ENCODE measurements at places on chromosomes 7 and 10.

DNA sequence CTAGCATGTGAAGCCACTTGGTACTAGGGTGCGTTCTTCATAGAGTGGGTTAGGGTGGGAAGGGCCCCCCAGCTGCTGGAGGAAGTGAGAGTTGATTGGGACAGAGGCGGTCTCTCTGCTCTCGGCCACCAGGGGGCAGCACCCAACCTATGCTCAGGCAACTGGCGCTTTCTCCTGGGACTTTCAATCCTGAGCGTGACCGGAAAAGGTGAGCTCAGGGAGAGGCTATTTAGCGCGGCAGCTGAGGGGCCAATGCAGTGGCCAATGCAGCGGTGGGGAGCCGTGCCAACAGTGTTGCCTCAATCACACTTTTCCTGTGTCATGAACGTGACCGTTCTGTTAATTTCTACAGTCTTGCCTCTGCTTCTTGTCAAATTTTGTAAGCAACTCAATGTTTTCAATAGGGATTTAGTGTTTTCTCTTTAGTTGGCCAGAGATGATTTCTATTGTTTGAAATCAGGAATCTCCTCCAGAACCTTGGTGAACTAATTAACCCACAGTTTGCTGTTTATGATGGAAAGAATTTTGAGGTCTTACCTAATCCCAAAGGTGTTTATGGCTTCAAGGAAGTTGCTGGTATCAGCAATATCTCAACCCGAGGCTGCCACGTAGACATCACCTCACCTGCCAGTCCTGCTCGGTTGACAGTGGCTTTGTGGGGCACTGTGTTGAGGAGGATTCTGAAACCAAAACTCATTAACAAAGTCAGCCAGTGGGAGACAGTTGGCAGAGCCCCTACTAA is 67.9 kb upstream of the PDZD8 start:
- peak; percentile 2 for DNase-seq

DNA sequence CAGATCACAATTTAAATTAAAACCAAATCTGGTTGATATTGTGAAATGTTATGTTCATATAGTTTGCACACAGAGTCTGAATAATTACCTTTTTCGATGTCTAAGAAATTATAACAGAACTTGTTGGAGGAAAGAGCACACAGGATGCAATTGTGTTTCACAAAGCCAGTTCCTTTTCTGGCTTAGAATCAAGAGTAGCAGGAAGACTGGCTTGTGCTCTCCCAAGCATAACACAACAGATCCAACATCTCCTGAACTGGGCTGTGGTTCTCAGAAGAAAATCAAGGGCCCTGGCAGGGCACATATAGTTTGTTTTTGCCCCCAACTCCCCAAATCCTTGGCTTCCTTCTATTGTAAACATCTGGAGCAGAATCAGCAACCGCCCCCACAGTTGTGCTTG is 62.7 kb downstream of the LRRC4 start:
- no peak for DNase-seq

DNA sequence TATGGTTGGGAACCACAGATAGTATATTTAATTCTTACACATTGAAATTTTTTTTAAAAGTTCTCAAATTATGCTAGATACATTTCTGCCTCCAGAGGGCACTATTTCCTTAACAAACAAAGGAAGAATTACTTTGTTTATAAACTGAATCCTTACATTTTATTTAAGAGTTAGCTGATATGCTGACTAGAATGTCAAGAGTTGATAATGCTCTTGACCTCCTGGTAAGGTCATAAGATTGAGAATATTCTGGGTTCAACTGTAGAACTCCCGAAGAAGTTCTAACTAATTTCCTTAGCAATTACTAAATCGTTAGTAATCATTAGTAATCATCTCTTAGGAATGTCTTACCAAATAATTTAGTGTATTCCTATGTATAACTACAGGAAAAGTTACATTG is 95.3 kb upstream of the CYP26C1 start:
- no peak for DNase-seq

DNA sequence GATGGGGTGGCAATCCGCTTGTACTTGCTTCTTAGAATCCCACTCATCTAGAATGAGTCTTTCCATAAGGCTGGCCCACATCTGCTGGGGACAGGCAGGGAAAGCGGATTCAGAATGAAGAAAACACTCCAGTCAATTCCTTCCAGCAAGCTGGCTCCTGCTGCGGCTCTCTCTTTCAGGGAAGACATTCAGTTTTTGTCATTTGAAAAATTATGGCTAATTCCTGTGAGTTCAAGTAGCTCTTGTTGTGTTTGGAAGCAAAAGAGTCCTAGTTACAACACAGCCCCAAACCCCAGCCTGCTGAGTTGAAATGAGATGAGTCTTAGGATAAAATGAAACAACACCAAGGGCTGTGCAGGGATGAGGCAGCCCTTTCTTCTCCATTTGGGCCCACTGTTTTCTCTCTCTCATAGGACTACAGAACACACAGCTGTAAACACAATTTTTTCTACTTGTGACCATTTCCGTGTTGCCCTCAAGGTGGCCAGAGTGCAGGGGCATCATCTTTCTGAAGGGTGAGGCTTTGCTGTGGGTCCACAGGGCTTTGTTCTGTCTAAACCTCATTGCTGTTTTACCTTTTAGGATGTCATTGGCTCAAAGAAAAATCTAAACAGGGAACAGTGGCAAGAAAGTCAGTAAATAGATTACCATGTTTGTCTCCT is 90.8 kb upstream of the EEPD1 start:
- DNase-seq: no peak

DNA sequence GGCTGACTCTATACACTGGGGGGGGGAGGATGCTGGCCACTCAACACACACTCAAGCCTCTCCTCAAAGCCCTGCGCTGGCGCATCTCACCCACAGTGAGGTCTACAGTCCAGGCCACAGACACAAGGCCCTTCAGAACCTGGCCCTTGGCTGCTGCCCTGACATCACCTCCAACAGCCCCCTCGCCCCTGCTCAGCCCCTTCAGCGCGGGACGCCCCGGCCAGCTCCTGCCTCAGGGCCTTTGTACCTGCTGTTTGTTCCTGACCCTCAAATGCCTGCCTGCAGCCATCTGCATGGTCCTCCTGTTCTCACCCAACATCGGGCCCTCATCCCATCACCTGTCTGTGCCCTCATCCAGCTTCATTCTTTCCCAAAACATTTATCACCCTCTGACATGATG is 572.6 kb downstream of the DNAJB6 start:
- DNase-seq: no peak

DNA sequence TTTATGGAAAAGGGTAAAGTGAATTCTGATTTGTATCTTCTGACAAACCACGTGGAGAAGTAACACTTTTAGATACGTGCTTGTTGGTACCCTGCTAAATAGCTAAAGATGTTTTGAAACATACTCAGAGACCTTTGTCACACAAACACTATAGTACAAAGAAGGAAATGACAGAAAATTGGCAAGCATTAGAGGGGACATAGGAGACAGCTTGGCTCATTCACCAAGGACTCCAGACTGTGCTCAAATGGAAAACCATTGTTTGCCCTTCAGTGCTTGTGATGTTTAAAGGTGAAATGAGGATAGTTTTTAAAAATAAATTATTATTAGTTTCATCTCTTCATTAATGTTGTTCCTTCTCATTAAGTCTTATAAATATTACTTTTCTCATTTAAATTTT is 34.0 kb upstream of the CD36 start:
- DNase-seq: no peak

DNA sequence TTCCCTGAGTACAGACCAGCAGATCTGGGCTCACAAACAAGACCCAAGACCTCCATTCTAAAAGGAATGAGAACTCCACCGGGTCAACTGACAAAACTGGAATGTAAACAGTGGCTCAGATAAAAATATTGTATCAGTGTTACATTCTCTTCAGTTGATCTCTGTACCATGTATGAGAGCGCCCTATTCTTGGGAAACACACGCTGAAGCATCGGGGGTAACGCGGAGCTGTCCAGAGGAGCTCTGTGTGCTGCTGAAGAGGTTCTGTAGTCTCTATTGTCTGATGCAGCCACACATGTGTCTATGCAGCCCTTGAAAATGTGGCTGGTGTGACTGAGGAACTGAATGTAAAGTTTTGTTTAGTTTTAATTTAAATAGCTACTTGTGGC is 39.7 kb downstream of the HIPK2 start:
- DNase-seq: no peak

DNA sequence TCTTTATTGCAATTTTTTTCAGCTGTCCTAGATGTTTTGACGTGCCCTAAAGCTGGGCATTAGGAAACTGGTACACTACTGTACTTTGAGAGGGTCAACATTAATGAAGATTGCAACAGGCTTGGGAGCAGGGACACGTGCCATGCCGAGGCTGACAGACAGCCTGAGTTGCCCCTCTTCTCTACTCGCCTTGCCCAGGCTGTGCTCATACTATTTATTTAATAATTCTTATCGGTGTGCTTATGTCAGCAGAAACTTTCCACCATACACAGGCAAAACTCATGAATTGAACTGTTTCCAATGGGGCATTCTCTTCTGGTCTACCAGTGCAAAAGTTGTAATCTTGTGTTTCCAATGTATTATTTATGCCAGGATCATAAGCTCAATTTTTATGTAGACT is 24.4 kb downstream of the C7orf57 start:
- no peak for DNase-seq

DNA sequence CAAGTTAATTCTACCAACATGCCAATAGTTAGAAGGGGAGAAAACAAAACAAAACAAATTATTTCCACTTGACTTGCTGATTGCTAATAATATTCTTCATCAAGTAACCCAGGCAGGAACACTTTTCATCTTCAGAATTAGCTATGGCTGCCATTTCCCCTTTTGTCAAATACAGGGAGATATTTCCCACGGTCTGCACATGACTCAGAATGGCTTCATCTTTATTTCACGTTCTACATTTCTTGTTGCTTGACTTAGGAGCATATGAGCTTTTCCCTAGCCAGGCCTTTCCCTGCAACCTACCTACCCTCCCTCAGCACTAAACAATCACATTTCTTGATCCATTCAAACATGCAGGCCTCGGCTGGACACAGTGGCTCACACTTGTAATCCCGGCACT is 6.5 kb downstream of the CPVL start:
- no peak for DNase-seq

GRCh38 chr7:65722361-65722792 is 150.5 kb upstream of the VKORC1L1 start:
- peak; percentile 77 for DNase-seq

DNA sequence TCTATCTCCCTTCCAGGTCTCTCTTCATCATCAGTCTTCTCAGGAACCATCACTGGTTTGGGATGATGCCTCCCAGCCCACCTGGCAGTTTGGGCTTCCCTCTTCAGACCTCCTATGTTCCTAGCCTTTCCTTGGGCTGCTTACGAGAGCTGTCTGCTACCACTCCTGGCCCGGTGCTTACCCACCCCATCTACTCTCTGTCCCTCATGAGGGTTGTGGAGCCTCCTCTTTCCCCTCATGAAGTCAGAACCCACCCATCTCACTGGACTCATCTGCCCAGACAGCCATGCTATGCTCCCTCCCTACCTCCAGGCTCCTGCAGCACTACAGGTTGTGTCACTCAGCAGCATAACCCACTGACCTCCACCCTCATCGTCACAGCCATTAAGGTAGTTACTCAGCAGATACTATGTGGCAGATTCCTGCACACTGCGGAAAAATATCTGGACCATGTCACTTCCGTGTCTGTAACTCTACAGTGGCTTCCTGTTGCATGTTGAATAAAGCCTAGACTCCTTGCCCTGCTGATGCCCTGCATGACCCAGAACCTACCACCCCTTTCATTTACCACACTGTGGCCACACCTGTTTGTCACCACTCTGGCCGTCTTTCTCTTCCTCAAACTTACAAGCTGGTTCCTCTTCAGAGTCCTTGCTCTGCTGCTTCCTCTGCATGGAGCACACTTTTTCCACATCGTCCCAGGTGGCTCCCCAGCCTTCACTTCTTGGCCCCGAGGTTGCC is 2.0 kb downstream of the DBNL start:
- no peak for DNase-seq

GRCh38 chr7:3238525-3239210 is 62.4 kb upstream of the SDK1 start:
- no peak for DNase-seq

DNA sequence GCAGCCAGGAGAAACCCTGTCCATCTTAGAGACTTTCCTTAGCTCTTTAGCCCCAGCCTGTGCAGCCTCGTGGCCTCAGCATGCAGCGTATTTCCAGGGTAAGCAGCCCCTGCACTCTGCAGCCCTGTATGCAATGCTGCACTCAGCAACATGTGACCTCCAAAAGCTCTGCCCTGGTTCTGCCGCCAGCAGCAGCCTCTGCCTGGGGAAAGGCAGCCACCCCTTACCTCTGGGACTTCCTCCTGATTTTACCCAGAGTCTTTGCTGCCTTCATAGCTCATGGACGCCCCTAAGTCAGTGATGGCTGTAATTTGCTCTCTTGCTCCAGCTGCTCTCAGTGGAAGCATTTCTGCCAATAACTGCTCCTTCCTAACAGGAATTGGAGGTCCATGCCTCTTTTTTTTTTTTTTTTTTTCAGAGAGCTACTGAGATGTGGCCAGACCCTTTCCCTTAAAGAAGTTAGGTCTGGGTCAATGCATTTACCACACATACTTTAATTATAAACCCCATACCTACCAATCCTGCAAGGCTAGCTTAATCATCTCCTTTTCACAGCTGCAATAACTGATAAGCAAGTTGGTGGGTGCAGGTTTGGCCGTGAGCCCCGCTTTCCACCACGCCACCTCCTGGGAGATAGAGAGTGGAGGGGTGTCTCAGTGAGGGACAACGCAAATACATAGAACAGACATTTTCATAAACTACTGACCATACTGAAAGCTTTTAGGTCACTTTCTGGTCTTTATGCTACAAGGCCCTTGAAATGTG is 71.7 kb downstream of the RAMP3 start:
- DNase-seq: no peak

GRCh38 chr7:154750353-154750801 is 252.5 kb downstream of the PAXIP1 start:
- DNase-seq: no peak

GRCh38 chr7:37198041-37198905 is 250.4 kb downstream of the ELMO1 start:
- no peak for DNase-seq

- no peak for DNase-seq
Observed at GRCh38 chr10:12181065-12181775, 14.5 kb downstream of the NUDT5 start.

GRCh38 chr10:49243139-49243538 is 54.9 kb upstream of the TMEM273 start:
- no peak for DNase-seq

DNA sequence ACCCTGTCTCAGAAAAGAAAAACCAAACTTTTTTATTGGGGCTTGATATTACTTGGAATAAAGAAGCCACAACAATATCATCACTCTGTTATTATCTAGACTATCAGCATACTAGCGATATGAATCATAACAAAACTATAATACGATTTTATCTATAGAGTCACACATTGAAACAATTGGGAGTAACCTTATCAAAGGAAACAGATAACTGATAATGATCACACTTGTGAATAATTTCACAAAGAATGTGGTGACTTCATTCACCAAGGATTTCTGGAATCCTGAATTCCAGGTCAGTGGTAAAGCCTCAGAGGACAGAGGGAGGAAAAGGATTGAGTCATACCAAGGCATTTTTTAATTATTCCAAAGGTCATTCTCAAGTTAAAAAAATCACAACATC is 32.1 kb upstream of the NMT2 start:
- DNase-seq: no peak

Data from NCI-H2107 (cell line).